Activated T-cell treated with anti-CD3 and anti-CD28 coated beads for 4 hours (primary cell): ENCODE measurements at places on chromosomes 13 and 19.

DNA sequence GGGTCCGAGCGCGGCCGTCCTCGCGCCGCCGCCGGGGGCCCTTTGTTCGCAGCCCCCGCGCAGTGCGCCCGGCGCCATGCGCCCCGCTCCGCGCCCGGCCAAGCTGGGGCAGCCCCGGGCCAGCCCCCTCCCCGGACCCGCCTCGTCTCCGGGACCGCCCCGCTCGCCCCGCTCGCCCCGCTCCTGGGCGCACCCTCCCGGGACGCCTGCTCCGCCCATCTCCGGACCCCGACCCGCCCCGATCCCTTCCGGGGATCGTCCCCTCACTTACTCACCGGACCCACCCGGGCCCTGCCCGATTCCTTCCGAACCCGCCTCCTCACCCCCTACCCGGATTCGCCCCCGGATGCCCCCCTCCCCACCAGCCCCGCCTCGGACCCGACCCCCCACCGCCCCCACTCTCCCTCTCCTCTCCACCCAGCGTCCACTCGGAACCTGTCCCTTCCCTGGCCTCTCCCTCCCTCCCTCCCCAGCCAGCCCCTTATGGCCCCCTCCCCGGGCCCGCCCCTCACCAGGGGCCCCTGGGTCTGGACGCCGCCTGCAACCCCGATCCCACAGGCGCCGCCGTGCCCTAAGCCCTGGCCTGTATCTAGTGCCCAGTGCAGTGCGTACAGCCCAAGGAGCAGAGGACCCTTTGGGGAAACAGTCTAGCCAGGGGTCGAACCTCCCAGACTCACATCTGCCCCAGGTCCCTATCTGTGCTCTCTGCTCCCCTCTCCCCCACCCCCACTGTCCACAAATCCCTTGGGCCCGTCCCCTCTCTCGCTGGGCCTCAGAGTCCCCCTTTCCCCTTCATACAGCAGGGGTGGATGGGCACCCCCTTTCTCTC is at the start of gene CPAMD8:
CPAMD8 (minus strand) TSS at position 105 of the 829 bp plus-strand sequence. CDS start 168 bp downstream, outside the sequence.
- DNase-seq, result no peak

GRCh38 chr13:25738342-25739196 is 313.2 kb downstream of the SHISA2 start:
- DNase-seq, result no peak

- DNase-seq, result no peak
These were observed 10.5 kb upstream of the RAP2A start for GRCh38 chr13:97423300-97424045.

DNA sequence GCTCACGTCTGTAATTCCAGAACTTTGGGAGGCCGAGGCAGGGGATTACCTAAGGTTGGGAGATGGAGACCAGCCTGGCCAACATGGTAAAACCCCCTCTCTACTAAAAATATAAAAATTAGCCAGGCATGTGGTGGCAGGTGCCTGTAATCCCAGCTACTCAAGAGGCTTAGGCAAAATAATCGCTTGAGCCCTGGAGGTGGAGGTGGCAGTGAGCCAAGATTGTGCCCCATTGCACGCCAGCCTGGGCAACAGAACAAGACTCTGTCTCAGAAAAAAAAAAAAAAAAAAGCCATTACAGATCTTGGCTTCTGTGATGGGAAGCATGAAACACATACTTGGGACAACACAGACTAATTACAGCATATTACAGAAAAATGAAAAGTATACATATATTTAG is 1404.5 kb upstream of the SPRY2 start:
- no peak for DNase-seq

- no peak for DNase-seq
These were observed 81.2 kb downstream of the NHLRC3 start for GRCh38 chr13:39119422-39119821.

GRCh38 chr19:33008738-33009137 is 36.7 kb downstream of the FAAP24 start:
- no peak for DNase-seq

DNA sequence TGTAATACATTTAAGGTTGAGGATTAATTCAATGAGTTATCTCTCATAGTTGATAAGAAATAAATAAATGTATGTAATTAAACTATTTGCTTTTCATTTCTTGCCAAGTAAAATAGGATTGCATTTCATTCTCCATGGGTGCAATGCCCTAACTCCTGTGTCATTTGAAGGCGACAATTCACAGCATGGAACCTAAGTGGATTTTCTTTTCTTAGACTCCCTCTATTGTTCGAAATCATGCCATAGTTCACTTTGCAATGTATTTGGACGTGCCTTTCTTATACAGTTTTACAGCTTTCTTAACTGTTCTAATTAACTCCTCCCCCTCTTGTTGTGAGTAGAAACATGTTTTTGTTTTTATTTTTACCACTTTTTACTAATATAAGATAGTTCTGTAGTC is 263.0 kb downstream of the B3GLCT start:
- DNase-seq, result no peak

GRCh38 chr13:112455476-112456059 is 79.4 kb downstream of the SPACA7 start:
- no peak for DNase-seq

DNA sequence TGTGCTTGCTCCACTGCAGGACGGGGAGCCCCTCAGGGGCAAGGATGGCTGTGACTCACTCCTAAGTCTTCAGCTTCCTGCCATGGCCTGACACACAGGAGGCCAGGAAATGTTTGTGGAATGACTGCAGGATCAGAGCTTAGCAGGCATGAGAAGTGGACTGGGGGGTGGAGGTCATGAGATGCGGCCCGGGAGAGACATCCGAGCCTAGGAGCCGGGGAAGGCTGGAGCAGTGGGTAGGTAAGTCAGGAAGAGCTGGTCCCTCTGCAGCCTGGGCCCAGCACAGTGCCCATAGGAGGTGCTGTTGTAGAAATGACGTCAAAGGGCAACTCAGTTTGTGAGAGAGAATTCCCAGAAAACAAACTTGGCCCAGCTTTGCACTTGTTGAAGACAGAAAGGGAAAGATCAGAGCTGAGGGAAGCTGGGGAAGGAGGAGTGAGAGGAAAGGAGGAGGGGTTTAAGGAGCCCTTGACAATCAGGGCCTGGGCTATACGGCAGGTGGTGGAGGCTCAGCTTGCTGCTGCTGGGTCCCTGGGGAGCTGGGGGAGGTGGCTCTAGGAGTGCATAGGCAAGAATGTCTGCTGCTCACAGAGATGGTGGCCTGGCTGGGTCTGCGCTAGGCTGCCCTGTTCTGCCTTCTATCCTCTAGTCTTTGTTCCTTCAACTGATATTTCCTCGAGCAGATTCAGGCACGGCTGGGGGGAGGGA is 18.5 kb downstream of the POU2F2 start:
- no peak for DNase-seq

- no peak for DNase-seq
These were observed 9.3 kb downstream of the CDC16 start for GRCh38 chr13:114243971-114244370.

DNA sequence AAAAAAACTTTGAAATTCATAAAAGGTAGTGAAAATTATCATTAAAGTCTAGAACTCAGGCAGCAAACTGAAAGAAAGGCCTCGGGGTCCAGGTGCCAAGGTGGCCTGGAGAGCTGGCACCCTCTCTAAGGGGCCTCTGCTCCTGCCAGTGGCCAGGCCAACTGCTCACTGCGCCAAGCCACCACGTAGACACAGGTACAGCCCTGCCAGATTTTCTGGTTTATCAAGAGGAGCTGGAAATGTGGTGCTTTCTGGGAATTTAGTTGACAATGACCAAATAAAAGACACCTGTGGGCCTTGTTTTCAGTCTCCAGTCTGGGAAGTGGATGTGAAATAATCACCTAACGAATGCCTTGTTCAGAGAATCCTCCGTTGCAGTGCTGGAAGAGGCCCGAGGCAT is 22.8 kb downstream of the ZNF574 start:
- no peak for DNase-seq

GRCh38 chr13:20387441-20387971 is 138.2 kb downstream of the CRYL1 start:
- no peak for DNase-seq

GRCh38 chr13:40269086-40269485 is 397.4 kb downstream of the FOXO1 start:
- DNase-seq, result no peak

GRCh38 chr19:9953802-9954542 is 17.7 kb upstream of the OLFM2 start:
- DNase-seq, result no peak

DNA sequence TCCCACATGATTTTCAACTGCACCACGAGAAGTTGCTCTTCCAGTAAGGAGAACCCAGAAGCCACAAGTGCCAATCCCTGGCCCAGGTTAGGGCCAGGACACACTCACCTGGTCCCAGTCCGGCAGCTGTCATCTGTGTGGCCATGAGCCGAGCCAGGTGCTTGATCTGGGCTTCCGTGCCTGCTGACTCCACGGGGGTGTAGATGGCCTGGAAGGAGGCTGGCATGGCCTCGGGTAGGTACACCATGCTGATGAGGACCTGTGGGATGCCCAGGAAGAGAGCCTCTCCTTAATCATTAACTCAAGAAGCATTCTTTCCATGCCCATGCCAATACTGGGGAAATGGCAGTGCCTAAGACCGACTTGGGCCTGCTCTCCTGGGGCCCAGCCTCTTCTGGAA is 19.9 kb upstream of the RSPH6A start:
- DNase-seq, result no peak

DNA sequence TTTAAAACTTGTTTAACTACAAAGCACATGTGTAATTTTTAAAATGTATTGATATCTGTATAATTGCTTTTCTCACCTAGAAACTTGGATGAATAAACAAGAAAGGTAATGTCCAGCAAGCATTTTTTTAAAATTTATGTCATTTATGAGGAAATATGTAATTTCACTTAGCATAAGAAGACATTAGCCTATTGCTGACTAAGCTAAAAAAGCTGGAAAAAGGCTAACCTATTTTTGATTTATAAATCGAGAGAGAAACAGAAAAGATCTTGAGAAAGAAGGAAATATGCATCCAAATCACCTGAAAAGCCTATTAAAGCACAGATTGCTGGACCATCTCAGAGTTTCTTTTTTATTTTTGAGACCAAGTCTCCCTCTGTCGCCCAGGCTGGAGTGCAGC is 1181.3 kb downstream of the SLITRK1 start:
- no peak for DNase-seq

GRCh38 chr13:30696278-30697176 is 38.8 kb upstream of the ALOX5AP start:
- DNase-seq, result no peak

DNA sequence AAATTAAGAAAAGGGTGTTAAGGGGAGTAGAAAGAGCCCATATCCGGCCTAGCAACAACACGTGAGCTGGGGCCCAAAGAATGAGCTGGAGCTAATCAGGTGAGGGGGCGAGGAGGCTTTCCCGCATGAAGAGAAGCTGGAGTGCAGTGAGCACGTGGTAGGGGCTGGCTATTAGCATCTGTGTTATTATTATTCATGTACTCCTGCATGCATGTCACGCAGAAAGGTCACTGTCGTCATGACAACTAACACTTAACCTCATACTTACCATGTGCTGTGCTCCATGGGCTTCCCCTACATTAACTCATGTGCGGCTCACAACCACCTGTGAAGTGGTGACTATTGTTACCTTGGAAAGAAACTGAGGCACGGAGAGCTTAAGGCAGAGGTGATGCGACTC is 227.6 kb upstream of the UBL3 start:
- DNase-seq, result no peak

GRCh38 chr13:113763254-113763653 is 4.2 kb downstream of the TMEM255B start:
- DNase-seq, result no peak

DNA sequence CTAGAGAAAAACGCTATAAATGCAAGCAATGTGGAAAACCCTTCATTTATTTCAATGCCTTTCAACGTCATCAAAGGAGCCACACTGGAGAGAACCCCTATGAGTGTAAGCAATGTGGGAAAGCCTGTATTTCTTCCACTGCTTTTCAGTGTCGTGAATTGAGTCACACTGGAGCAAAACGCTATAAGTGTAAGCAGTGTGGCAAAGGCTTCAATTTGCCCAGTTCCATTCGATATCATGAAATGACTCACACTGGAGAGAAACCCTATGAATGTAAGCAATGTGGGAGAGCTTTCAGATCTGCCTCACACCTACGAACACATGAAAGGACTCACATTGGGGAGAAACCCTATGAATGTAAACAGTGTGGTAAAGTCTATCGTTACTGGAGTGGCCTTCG is 27.4 kb downstream of the ZNF20 start:
- no peak for DNase-seq
